ENCODE measurements at places on chromosomes 6 and 20. TPM values are rescaled to one million over a fixed set of nuclear protein-coding genes. Genes with fewer than 3 reads are reported as not detected.

DNA sequence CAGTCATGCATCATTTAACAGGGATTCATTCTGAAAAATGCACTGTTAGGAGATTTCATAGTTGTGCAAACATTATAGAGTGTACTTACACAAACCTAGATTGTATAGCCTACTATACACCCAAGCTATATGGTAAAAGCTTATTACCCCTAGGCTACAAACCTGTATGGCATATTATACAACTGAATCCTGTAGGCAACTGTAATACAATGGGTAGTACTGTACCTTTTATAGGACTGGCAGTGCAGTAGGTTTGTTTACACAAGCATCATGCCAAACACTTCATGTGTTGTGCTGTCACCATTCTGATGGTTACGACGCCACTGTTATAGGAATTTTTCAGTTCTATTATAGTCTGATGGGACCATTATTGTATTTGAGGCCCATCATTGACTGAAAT lies 39.3 kb upstream of the KHDC1 start:
- H3K27ac ChIP-seq: no peak overlapping the region
- H3K4me3 ChIP-seq: no peak overlapping the region
- H3K4me1 ChIP-seq: peaks cover 6% of the 10 kb centered on the region
- no peaks in the 10 kb centered on the region for H3K27me3 ChIP-seq

- H3K27ac ChIP-seq: no peak overlapping the region
- peaks cover 10% of the 10 kb centered on the region for H3K4me1 ChIP-seq
- no peak for DNase-seq
Observed at GRCh38 chr6:42545226-42545773, 18.5 kb upstream of the UBR2 start.

DNA sequence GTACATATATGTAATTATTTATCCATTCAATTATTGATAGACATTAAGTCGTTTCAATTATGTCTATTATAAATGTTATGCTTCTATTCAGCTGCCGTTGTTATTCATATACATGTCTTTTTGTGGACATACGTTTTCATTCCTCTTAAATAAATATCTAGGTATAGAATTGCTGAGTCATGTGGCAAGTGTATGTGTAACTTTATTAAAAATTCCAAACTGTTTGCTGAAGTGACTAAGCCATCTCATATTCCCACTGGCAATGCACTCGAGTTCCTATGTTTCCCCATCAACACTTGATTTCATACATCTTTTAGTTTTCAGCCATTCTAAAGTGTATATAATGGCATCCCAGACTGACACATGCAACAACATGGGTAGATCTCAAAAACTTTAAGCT lies 739.7 kb upstream of the POU3F2 start:
- no peak for DNase-seq
- H3K4me1 ChIP-seq: no peaks in the 10 kb centered on the region
- no peaks in the 10 kb centered on the region for H3K27me3 ChIP-seq
- H3K27ac ChIP-seq: no peak overlapping the region

GRCh38 chr6:158852312-158853071 lies 33.3 kb upstream of the EZR start:
- no peaks in the 10 kb centered on the region for H3K36me3 ChIP-seq
- peaks cover 34% of the 10 kb centered on the region for H3K4me1 ChIP-seq
- H3K27ac ChIP-seq: no peak overlapping the region
- DNase-seq: no peak

- no peak overlapping the region for H3K4me3 ChIP-seq
- no peak for DNase-seq
- H3K27me3 ChIP-seq: no peaks in the 10 kb centered on the region
Observed at GRCh38 chr6:147222160-147222838, 18.1 kb downstream of the STXBP5 start.

GRCh38 chr6:79964607-79965081 lies 17.3 kb upstream of the ELOVL4 start:
- no peak for DNase-seq
- no peaks in the 10 kb centered on the region for H3K27me3 ChIP-seq
- no peak overlapping the region for H3K4me3 ChIP-seq

DNA sequence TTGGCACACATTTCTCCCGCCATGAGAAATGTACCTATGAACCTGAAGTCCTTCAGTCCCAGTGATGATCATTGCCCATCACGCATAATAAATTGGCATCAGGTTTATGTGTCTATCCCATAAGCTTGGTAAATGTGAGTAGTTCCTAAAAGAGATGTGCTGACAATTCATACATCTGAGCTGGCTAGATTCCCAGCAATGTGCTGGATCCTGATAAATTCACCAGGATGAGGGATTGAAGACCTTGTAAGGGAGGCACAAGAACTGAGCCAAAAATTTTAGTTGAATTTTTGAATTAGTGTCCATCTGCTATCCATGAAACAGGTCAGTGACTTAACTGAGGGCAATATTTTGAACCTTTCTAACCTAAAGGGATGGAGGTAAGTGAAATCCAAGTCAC lies 267.9 kb upstream of the CITED2 start:
- peaks cover 4% of the 10 kb centered on the region for H3K4me1 ChIP-seq
- no peaks in the 10 kb centered on the region for H3K27me3 ChIP-seq
- no peak overlapping the region for H3K4me3 ChIP-seq

GRCh38 chr6:36028877-36029324 lies 1.3 kb downstream of the MAPK14 start:
- H3K36me3 ChIP-seq: no peaks in the 10 kb centered on the region
- DNase-seq: no peak
- H3K4me3 ChIP-seq: peak overlapping the region; percentile 87

DNA sequence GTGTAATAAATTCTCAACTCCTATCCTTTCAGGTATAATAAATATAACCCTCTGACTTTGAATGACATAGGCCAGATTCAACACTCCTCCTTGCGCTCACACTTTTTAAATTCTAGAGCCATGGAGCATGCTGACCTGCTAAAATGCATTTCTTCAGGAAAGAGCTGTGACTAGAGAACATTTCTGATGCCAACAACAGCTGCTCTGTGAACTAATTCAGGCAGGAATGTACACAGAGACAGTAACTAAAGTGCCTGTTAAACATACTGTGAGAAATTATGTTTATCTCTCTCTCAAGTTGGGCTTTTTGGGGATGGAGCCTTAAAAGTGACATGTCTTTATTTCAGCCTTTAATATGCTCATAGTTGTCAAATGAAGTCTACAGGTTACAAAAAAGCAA lies 8.3 kb downstream of the NHSL1 start:
- H3K27ac ChIP-seq: no peak overlapping the region
- H3K4me3 ChIP-seq: no peak overlapping the region
- no peaks in the 10 kb centered on the region for H3K27me3 ChIP-seq
- DNase-seq: no peak

- H3K27ac ChIP-seq: no peak overlapping the region
- no peaks in the 10 kb centered on the region for H3K27me3 ChIP-seq
- DNase-seq: no peak
- H3K36me3 ChIP-seq: no peaks in the 10 kb centered on the region
Observed at GRCh38 chr6:73704260-73704659, 8.3 kb downstream of the CD109 start.

GRCh38 chr6:164085091-164086075 lies 670.9 kb downstream of the QKI start:
- no peaks in the 10 kb centered on the region for H3K4me1 ChIP-seq
- H3K27me3 ChIP-seq: no peaks in the 10 kb centered on the region
- H3K4me3 ChIP-seq: no peak overlapping the region

DNA sequence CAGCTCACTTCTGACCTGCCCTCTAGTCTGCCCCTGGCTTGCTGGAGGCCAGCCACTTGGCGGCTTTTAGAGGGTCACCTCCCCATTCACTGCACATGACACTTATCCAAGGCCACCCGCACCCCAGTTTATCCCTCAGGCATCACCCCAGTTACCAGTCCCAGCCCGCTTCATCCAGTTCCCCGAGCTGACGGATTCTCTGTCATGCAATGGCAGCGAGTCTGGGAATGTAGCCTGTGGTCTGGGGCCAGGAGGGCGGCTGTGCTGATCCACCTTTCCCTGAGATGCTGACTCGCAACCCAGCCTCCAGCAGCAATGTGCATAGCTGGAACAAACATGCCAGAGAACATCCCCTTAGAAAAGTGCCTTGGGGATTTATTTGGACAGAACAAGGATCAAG lies 25.8 kb downstream of the SYNDIG1 start:
- no peaks in the 10 kb centered on the region for H3K36me3 ChIP-seq
- H3K27ac ChIP-seq: no peak overlapping the region
- no peak overlapping the region for H3K4me3 ChIP-seq
- H3K4me1 ChIP-seq: no peaks in the 10 kb centered on the region
- DNase-seq: no peak

DNA sequence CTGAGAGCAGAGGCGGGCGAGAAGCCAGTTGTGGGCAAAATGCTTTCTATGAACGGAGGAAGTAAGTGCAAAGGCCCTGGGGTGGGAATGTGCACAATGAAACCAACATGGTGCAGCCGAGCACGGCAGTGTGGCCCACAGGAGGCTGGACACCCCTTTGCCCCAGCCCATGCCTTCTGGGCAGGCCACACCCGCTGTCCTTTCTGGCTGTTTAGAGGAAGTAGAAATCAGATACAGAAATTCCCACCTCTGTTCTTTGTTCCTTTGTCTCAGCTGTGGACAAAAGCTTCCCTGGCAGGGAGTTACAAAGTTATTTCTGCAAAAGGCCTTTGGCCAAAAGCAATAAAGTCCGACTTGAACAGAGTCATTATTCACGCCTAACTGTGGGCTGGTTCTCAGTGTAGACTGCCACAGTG lies 11.9 kb downstream of the SULF2 start:
- no peaks in the 10 kb centered on the region for H3K27me3 ChIP-seq
- no peaks in the 10 kb centered on the region for H3K36me3 ChIP-seq
- H3K4me1 ChIP-seq: peaks cover under 1% of the 10 kb centered on the region
- no peak overlapping the region for H3K4me3 ChIP-seq

DNA sequence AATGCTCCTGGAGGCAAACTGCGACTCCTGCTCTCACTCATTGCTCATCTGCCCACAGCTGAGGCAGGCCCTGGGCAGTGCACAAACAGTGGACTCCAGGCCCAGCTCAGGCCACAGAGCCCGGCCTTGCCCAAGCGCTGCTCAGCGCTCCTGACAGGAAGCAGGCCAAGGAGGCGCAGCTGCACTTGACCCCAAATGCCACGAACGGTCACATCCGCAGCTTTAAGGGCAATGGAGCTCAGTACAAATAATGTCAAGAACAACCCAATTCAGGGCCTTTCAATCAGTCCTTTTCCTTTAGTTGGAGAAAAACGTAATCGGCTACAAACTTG lies 33.8 kb downstream of the RRBP1 start:
- no peak for DNase-seq
- H3K27me3 ChIP-seq: no peaks in the 10 kb centered on the region
- H3K4me1 ChIP-seq: peaks cover 9% of the 10 kb centered on the region
- H3K27ac ChIP-seq: no peak overlapping the region
- no peak overlapping the region for H3K4me3 ChIP-seq
- H3K36me3 ChIP-seq: peaks cover 5% of the 10 kb centered on the region

The HFE gene
- total RNA-seq: 3.2 TPM

DNA sequence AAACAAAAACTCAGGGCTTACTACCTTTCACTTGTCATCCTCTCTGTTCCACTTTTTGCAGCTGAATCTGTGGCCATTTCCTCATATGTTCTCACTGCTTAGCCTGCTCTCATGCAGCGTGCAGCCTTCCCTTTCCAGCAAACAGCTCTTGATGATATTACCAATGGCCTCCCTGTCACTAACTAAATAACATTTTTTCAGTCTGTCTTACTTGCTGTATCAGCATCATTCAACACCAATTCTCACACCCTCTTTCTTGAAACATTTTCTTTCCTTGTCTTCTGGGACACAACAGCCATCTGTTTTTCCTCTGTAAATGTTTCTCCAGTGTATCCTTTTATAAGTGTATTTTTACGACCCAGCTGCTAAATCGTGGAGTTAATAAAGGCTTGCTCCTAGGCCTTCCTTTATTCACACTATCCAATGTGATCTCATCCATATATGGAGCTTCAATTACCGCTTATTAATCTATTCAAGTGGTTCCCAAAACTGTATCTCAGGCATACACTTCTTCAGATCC lies 523.6 kb upstream of the RNF217 start:
- H3K27me3 ChIP-seq: no peaks in the 10 kb centered on the region
- no peak for DNase-seq
- H3K4me3 ChIP-seq: no peak overlapping the region
- no peaks in the 10 kb centered on the region for H3K4me1 ChIP-seq
- H3K27ac ChIP-seq: no peak overlapping the region

- no peaks in the 10 kb centered on the region for H3K27me3 ChIP-seq
- H3K4me1 ChIP-seq: no peaks in the 10 kb centered on the region
- H3K36me3 ChIP-seq: no peaks in the 10 kb centered on the region
- H3K4me3 ChIP-seq: no peak overlapping the region
- no peak overlapping the region for H3K27ac ChIP-seq
- no peak for DNase-seq
Observed at GRCh38 chr6:2715737-2716136, 35.0 kb downstream of the MYLK4 start.

- no peaks in the 10 kb centered on the region for H3K27me3 ChIP-seq
- H3K27ac ChIP-seq: no peak overlapping the region
- no peaks in the 10 kb centered on the region for H3K4me1 ChIP-seq
- no peaks in the 10 kb centered on the region for H3K36me3 ChIP-seq
Observed at GRCh38 chr6:100099189-100100074, 105.4 kb upstream of the MCHR2 start.

DNA sequence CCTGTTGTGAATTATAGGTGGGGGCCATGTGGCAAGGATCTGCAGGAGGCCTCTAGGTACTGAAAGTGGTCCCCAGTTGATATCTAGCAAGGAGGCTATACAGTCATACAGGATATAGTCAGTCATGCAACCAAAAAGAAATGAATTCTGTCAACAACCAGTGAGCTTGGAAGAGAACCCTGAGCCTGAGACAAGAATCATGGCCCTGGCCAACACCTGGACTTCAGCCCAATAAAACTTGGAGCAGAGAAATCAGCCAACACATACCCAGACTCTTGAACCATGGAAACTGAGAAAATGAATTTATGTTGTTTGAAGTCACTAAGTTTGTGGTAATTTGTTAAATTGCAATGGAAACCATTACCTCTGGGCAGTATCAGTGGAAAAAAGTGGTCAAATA lies 370.2 kb downstream of the KIF16B start:
- no peaks in the 10 kb centered on the region for H3K27me3 ChIP-seq
- H3K27ac ChIP-seq: no peak overlapping the region
- no peak overlapping the region for H3K4me3 ChIP-seq
- no peaks in the 10 kb centered on the region for H3K4me1 ChIP-seq

DNA sequence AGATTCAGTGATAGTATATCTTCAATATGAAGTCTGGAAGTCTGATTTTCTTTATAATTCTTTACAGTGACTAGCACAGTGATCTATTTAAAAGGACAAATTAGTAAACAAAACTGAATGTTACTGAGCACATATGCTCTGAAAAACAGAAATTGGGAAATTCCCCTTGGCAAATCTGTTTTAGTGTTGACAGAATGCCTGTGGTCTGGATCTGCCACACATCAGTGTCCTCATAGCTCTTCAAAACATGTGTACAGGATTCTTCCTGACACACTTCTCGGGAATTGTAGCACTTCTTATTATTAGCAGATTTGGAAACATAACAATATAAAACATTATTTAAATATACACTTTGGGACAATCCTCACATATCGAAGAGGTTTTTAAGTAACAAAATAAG lies 354.3 kb downstream of the COL12A1 start:
- no peak for DNase-seq
- no peaks in the 10 kb centered on the region for H3K27me3 ChIP-seq
- no peak overlapping the region for H3K4me3 ChIP-seq
- no peaks in the 10 kb centered on the region for H3K4me1 ChIP-seq

- no peaks in the 10 kb centered on the region for H3K4me1 ChIP-seq
- DNase-seq: no peak
- H3K36me3 ChIP-seq: no peaks in the 10 kb centered on the region
Observed at GRCh38 chr6:114267897-114268296, 74.9 kb downstream of the HS3ST5 start.

GRCh38 chr6:119247504-119247903 lies 102.1 kb downstream of the MAN1A1 start:
- no peak overlapping the region for H3K4me3 ChIP-seq
- H3K36me3 ChIP-seq: no peaks in the 10 kb centered on the region
- H3K27me3 ChIP-seq: no peaks in the 10 kb centered on the region
- H3K4me1 ChIP-seq: no peaks in the 10 kb centered on the region
- no peak for DNase-seq

All from GM12878 (cell line).